Dorsolateral prefrontal cortex (tissue), 122 donors: ENCODE measurements at places on chromosomes 16 and 17. TPM values are rescaled to one million over a fixed set of nuclear protein-coding genes. Genes with fewer than 3 reads are reported as not detected.
A peak's percentile ranks its signal among the peaks of the same experiment; 100 is the strongest.

The KIF2B gene
- total RNA-seq: not detected

DNA sequence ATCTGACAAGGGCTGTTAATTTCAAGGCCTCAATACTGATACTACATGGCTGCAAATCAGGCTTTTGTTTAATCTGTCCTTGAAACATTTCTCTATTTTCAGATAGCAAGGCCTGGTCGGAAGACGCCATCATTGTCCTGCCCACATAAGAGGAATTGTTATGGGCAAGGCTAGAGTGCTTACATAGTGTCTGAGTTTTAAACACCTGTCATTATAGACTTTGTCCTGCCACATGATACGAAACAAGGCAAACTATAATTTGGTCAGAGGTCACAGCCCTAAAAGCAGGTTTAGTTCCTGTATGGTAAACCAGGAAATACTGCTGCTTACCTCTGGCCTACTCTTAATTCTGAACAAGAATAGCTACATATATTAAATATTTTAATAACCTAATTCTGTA lies 104.4 kb downstream of the SSH2 start:
- DNase-seq: no peak

DNA sequence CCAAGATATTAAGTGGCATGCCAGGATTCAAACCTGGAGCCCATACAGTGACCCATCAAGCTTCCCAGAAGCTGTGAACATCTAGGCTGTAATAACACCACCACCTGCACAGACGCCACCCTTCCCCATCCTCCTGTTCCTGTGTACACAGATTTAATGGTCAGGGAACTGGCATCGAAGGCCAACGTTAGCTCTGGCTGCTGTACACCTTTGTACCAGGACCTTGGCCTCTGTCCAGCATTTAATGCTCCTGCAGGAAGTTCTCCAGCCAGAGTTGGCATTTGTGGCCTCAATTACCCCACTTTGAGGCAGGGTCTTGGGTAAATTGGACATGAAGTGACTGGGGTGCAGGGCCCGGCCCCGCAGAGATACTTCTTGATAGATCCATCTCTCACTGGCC lies 49.3 kb downstream of the SCNN1B start:
- no peak for DNase-seq

The CHST4 gene
- total RNA-seq: not detected

The P4HB gene
- 156 TPM for total RNA-seq

DNA sequence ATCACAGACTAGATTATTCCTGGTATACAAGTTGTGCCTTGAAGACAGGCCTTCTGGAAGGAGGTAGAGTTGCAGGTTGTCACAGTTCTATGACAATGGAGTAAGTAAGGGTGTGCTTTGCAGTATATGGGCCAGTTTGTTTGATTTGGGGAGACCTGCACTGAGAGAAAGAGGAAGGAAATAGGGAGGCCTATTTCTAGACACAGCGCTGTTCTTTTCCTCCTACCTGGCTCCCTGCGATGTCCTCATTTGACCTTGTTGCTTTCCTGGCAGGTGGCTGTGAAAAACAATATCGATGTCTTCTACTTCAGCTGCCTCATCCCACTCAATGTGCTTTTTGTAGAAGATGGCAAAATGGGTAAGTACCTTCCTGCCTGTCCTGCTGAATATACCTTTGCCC lies 22.5 kb upstream of the RASL10B start:
- DNase-seq: no peak

DNA sequence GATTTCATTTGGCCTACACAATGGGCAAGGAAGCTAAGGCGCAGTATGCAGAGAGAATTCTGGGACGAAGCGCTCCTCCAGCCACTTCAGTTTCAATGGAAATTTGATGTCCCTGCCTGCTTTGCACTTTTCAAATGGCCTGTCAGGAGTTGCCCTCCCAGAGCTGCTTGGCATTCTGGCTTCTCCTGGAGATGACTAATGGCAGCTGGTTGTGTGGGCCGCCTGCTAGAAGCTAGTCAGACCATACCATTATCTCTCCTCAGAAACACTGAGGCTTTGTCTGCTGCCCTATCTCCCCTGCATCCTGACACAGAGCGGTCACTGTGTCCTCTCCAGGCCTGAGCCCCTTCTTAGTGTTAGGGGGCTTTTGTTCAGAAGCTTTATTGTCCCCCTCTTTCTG lies 180.1 kb downstream of the SPECC1 start:
- DNase-seq: peak; percentile 66

DNA sequence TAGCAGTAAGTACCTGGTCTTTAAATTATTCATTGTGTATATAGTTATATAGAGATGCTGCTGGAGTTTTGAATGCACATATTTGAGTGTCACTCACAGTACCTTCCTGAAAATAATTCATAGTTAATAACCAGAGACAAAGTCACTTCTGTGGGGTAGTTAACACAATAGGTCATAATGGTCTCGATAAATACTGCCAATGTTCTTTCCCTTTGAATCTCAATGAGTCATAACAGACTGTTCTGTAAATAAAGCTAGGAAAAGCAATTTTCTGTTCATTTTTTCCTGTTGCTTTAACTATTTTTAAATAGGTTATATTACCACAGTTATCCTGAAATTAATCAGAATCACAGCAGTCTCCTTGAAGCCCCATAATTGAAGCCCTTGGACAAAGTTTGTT lies 87.2 kb downstream of the MAP2K4 start:
- DNase-seq: no peak

DNA sequence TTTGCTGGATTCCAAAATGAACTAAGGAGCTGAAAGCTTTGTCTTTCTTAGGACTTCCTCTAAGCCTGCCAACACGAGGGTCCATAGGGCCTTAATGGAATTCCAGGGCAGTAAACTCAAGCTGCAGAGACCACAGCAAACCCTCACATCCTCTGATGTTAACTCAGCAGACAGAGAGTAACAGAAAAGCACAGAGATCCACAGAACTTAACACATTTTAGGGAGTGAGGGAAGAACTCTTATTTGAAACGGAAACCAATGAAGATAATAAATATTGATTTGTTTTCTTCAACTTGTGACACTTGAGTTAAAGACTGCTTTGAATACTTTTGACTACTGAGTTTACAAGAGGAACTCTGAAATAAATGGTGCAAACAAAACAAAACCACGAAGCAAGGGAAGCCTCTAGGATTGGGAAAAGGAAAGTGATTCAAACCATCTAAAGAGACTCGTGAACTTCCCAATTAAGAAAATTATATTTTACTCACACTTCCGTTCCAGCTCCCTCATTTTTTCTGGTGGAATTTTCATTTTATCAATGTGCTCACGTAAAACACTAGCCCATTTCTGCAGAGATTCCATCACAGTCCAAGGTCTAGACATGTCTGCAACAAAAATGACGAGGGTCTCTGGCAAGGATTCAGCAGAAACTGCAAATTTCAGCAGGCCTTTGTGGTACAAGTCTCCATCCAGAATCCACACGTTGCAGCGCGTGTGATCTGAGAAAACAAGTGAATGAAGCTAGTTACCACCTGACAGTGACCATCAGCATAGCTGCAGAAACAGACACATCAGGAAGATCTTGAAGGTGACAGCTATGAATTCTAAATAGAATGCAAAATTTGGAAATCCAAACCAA lies 9.2 kb downstream of the DYNC1LI2 start:
- DNase-seq: no peak

The FGF11 gene
- total RNA-seq: 5.7 TPM

The C1QTNF8 gene
- not detected for total RNA-seq

DNA sequence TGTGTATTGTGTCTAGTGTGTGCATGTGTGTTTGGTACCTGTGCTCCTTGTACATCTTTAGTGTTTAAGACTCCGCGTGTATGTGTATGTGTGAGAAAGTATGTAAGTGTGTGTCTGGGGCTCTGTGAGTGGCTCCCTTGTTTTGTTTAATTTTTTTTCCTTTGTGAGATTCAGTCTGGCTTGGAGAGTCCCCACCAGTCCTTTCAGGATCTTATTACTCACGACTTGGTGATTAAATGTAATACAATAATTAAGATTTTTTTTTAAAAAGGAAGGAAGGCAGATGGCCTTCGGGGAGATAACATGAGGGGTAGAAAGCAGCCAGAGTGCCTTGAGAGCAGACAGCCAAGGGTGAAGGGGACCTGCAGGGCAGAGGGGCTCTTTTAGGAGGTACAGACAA lies 33.9 kb downstream of the FZD2 start:
- DNase-seq: no peak

GRCh38 chr17:49369760-49370159 lies 7.7 kb upstream of the ZNF652 start:
- DNase-seq: no peak

The HIRIP3 gene
- 22.3 TPM for total RNA-seq

The SLC47A1 gene
- total RNA-seq: 12.8 TPM
